ENCODE measurements at places on chromosomes 3 and 15.

GRCh38 chr3:13544951-13545651, 3.8 kb upstream of the FBLN2 start:
- DNase-seq: no peak

DNA sequence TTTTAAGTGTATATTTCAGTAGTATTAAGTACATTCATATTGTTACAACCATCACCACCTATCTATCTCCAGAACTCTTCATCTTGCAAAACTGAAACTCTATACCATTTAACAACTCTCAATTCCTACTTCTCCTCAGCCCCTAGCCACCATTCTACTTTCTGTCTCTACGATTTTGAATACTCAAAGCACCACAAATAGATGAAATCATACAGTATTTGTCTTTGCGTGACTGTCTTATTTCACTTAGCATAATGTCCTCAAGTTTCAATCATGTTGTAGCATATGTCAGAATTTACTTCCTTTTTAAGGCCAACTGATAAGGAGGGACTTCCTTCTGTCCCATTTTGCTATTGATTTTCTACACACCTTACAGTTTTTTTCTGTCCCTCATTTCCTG, 593.3 kb downstream of the FHIT start:
- DNase-seq: no peak

- DNase-seq: no peak
Observed at GRCh38 chr3:134761213-134761612, 33.8 kb upstream of the EPHB1 start.

DNA sequence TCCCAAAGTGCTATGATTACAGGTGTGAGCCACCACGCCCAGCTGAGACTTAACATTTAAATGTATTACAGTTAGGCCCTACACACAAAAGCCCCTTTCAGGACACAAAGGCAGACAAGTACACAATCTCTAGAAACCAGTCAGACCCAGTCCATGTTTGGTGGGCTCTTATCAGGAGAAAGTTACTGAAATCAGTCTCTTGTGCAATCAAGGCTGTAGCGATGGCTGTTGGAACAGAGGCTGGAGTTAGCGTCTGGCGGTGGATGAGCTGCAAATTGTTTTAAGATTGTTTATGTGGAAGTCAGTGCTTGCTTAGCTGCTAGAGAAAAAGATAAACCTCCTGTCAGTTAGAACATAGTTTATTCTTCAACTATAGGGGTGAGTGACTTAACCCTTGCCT, 89.5 kb upstream of the SNRPN start:
- no peak for DNase-seq

- DNase-seq: no peak
Observed at GRCh38 chr3:165920984-165921383, 83.8 kb upstream of the BCHE start.

- no peak for DNase-seq
Observed at GRCh38 chr3:60081381-60082095, 1031.7 kb upstream of the CFAP20DC start.

- no peak for DNase-seq
Observed at GRCh38 chr3:187020376-187020775, 90.0 kb downstream of the ST6GAL1 start.

DNA sequence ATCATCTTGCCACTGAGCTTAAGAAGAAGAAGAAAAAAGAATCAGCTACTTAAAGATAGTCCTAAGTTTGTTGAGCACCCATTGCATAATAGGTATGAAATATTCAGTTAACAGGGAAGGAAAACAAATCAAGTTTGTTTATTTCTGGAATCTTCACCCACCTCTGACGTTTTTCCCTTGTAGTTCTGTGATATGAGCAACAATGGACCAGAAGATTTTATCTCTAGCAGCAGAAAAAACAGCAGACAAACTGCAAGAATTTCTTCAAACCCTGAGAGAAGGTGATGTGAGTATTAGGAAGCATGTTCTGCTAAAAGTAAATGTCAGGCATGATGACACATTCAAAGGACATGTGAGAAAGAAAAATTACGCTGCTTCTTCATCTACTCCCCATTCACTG, 3.7 kb downstream of the FANCI start:
- DNase-seq: no peak

GRCh38 chr3:188351648-188352047, 197.7 kb downstream of the LPP start:
- DNase-seq: no peak

DNA sequence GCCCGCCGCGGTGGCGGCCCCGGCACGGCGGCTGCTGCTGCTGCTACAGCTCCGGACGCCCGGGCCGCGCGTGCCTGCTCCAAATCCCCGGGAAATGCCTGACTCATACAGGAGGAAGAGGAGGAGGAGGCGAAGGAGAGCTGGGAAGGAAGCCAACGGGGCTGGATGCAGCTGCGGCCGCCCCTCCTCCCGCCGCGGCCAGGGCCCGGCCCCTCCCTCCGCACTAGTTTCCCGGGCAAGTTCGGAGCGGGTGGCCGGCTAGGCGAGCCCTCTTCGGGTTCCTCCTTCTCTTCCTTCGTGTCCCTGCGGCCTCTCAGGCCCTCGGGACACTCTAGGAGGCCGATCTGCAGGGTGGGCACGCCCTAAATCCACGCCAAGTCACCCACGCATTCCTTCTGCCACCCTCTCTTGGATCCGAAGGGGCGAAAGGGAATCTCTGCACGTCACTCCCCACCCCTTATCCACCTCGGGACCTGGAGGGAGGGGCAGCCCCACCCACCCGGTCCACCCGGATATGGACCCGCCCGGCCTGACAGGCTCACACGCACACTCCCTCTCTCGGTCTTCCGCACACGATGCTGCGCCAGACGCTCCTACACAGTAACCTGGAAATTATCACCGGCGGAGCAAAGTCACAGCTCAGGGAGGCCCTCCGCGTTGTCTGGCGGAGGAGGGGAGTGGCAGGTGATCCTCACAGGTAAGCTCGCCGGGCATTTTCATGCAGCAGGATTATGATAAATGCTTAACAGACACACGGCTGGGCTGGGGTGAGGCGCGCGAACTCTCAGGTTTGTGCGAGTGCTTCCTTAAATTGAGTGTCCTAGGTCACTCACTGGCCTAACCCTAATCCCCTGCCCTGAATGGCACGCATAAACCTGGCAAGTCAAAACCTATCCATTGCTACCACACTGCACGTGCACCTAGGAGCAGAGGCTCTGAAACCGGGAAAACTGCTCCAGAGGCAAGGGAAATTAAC, at the start of the genes OSBPL10 and ZNF860:
Gene OSBPL10 (minus strand): TSS at position 57 of the 976 bp plus-strand sequence. CDS start 83 bp downstream, outside the sequence.
Gene ZNF860 (plus strand): TSS at position 545 of the 976 bp plus-strand sequence. CDS start 7,330 bp downstream, outside the sequence.
- DNase-seq: peak; percentile 13

DNA sequence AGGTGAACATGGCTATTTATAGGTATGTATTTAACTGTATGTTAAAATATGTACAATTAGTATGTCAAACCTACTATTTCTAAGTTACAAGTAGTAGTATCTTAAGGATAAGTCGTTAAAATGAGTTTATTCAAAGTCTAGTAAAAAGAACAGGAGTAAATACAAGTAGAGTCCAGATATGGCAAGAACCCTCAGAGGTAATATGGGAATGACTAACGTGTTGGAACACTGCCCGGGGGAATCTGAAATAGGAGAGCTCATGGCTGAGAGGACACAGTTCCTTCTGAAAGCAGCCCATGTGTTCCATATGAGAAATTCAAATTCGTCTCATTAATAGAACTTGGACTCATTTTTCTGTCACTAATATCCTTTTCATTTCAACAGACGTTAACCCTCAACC, 158.8 kb downstream of the CLSTN2 start:
- no peak for DNase-seq

- DNase-seq: no peak
Observed at GRCh38 chr15:70442616-70443321, 320.6 kb downstream of the UACA start.

DNA sequence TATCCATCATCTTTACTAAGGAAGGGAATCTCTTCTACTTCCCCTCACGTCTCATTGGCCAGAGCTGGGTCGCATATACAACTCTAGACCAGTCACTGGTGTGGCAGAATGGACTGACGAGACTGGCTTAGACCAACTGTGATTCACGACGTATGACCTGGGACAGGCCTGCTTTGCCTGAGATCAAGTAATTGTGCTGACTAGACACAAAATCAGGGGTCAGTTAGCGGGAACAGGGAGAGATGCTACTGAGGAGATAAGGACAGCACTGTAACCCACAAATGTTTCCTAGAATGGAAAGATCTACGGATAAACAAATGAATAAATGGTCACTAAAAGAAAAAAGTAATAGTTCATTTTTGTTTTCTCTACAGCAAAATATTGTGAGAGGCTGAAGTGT, 308.3 kb downstream of the MAGI1 start:
- DNase-seq: no peak

DNA sequence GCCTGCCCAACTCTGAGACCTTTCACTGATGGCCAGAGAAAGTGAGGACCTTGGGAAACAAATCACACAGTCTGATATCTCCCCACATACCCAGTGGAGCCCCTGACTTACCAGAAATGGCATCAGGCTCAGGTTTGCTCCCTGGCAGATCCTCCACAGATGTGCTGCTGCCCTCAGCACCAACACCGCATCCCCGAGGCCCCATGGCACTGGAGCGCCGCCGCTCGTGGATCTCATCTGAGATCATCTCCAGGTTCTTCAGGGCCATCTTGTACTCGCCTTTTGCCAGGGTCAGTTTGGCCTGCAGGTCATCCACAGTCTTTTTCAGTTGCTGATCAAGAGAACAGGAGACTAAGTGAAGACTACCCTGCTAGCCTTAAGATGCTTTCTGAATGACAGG, 52.7 kb downstream of the CAPN7 start:
- no peak for DNase-seq

DNA sequence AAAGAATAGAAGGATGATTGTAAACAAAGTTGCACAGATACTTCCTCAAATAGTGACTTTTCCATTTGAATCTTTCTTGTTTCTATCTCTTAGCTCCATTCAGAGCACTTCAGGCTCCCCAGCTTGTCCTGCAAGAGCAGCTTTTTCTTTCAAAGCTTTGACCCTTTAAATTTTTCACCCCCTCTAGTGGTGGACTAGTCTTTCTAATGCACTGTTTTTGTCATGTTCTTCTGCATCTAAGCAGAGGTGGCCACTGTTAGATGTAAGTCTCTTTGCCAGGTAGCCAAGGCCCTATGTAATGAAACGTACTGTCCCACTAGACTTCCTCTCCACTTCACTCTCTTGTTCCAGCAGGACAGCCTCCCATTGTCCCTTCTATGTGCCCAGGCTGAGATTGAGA, 74.0 kb upstream of the MANF start:
- no peak for DNase-seq

DNA sequence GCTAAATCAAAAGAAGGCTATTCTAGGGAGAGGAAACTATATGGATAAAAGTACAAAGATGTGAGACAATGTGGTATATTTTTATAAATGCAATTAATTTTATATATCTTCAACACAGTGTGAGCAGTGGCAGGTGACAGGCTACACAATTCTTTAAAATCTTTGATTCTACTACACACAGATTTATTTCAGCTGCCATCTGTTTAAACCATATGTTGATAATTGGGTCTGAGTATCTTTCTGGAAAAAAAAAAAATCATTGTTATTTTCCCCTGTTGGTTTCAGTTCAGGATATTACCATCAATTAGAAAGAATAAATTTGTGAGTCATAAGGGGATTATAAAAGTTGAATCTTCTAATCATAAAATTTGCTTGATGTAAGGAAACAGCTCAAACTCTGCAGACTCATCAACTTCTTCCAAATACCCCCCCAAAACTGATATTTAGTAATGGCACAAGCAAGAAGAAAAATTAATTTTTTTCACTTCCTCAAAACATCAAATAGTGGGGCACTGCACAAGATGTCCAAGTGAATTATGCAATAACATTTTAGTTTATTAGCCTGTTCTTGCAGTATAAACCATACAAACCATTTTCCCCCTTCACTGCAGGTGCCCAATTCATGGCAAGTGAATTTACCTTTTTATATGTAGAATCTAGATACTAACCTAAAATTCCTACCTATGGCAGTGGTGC, 12.0 kb downstream of the PIERCE2 start:
- DNase-seq: no peak

DNA sequence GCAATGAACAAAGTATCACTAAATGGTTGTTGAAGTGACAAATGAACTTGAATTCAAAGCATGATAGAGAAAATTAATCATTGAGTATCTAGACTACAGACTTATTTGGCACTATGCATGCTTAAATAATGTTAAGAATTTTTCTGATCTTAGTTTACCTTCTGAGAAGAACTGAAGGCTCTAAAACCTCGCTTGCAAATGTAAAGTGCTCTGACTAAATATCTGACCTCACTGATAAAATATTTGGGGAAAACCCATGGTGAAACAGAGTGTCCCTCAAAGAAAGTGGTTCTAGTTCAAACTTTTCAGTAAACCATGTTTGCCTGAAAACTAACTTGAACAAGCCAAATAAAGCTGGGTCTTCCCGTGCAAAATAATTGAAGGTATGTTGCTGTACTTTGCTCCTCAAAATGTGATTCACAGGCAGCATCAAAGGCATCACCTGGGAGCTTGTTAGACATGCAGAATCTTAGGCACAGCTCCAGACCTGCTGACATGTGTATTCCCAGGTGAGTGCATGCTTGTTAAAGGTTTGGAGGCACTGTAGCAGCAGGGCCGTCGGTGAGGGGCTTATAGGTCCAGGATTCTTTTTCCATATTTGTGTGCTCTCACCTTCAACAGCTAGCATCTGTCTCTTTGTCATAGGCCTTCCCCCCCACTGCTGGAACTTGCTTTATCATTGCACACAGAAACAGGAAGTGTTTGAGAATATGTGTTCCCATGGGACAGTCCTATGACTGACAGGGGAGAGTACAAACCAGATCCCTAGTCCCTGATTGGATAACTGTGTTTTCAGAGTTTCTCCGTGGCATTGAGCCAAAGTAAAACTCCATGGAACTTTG, 524.2 kb upstream of the LMCD1 start:
- no peak for DNase-seq

DNA sequence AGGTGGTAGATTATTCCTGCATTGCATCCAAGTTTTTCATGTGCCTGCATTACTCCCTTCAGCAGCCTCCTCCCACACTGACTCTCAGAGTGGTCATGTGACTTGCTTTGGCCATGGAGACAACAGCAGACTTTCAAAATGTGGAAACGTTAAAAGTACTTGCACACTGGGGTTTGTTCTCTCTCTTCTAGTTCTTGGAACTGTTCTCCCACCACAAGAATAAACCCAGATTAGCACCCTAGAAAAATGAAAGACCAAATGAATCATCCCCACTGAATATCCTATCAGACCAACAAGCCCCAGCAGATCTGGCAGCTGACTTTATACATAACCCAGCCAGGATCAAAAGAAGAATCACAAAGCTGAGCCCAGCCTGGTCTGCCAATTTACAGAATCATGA, 398.5 kb downstream of the VPS13C start:
- no peak for DNase-seq

GRCh38 chr3:184780981-184781515, 30.9 kb upstream of the VPS8 start:
- DNase-seq: no peak

- no peak for DNase-seq
Observed at GRCh38 chr3:16522834-16523233, 9.3 kb upstream of the RFTN1 start.

All from stimulated activated naive CD4-positive, alpha-beta T cell treated with Interleukin-2 at 50 U/mL for 16 hours (primary cell).